CD4-positive, alpha-beta T cell treated with Interleukin-4 for 1 hour (primary cell): ENCODE measurements at places on chromosomes 2 and 18.

GRCh38 chr2:235611756-235612155 is 117.9 kb downstream of the AGAP1 start:
- no peak for DNase-seq

DNA sequence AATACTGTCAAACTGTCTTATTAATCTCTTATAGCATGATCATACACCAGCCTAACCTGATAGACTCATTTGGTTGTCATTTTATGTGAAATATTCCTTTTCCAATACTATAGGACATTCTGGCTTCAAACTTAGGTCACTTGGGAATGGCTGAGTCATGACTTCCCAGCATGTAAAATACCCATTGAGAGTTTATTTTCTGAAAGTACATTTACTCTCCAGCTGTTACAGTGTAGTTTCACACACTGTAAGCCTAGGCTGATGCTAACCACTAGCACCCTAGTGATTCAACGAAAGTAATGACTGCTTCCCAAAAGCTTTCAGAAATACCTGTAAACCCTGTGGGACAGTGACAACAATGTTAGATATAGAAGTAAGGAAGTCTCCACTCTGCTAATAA is 93.8 kb downstream of the FIGN start:
- DNase-seq, result no peak

GRCh38 chr2:217632043-217632442 is 370.8 kb downstream of the TNS1 start:
- DNase-seq, result no peak

DNA sequence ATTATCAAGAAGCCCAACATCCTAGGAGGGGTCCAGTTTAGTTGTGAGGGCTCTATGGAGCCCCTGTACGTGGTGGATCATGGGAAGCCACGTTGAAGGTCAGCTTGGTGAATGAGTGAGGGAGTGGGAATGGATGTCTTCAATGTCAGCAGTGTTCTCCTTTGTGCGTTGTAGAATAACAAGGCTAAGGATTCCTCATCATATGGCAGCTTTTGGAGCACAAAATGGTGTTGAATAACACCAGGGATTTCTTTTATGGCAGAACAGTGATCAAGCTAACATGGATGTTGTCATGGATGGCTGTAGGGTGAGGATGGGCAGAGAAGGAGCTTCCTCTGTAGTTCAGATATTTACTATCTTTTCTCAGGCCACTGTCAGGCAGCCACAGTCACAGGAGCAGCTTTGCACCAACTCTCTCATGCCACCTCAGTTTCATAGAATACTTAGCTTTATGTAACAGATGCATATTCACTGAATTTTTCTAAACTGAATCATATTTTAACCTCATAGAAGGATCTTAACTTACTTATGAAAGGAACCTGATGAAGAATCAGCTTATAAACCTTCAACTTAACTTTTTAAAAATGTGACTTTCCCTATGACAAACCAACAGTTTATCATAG is 284.5 kb upstream of the EPAS1 start:
- DNase-seq, result no peak

- no peak for DNase-seq
Measured at GRCh38 chr2:177282181-177282641, 17.7 kb upstream of the NFE2L2 start.

DNA sequence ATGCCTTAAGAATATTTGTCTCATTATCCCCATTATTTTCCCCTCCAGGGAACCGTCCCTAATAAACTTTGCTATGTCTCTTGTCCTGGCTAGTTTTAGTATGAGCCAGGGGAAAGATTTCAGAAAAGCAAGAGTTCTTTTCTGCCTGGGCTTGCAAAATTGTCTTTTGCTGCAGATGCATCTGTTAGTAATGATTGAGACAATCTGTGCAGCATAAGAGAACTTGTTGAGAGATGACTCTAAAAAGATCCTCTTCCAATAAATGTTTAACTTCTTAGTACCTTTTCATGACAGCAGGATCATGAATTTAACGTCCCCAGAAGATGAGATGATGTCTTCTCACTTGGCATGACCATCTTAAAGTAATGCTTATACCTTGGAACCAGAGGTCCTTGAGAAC is 172.5 kb upstream of the CREB1 start:
- no peak for DNase-seq

DNA sequence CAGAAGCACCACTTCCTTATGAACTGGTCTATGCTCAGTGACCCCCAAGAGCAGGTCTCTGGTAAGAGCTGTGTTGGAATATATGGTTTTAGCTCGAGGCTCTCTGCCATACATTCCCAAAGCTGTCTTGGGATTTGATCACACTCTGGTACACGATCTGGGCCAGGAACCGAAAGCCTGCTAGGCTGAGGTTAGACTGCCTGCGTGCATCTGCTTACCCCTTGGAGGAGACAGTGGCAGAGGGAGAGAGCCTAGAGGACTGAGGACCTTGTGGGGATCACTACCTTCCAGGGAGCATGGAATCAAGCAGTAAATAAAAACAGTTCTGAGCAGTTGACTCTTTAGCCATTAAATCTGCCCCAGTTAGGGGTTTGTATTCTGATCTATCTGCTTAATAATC is 63.7 kb downstream of the ZNF532 start:
- DNase-seq, result no peak

DNA sequence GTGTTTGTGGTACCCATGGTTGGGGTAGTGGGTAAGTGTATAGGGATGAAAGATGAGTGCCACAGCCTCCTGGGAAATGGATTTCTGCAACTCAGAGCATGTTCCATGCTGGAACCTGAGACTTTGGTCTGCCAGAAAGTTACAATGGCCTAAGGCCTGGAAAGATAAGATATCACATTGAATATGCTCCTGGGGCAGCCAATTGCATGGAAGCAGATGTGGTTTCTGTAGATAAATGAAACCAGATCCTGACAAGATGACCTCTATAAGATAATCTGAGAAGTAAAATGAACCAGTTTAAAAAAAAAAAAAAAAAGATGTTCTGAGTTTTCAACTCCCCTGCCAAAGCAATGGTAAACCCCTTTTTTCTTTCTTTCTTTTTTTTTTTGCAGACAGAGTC is 91.4 kb upstream of the NCK2 start:
- no peak for DNase-seq

- DNase-seq, result no peak
Measured at GRCh38 chr2:182952741-182953450, 85.4 kb downstream of the NCKAP1 start.

DNA sequence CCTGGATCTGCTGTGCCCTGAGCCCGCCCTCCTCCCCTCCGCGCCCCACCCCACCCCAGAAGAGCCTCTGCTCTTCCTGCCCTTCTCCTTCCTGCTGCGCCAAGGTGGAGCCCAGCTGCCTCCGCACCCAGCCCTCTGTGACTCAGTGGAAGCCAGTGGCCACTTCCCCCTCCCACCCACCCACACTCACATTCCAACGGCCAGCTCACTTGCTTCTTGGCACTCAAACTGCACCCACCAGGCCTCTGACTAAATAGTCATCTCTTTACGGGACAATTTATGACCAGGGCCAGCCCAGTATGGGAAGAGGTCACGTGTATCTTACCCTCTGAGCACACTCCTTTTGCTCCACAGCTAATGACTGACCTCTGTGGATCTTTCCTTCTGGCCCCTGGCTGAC is 150.4 kb upstream of the SLC1A4 start:
- no peak for DNase-seq

DNA sequence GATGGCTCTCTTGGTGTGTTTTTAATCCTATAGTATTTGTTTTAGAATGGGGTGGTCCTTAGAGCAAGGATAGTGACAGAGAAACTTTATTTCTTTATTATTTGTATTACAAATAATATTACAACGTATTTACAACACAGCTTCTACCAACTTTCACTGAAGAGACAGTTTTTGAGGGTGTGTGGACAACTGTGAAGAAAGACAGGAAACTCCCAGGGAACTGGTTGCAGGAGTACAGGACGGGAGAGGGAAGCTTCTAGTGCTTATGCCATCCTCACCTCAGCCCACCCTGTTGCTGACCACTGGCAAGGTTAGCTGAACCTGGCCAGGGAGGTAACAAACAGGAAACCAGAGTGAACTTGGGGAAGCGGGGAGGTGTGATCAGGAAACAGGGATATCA is 251.7 kb downstream of the BCL11A start:
- no peak for DNase-seq

- DNase-seq, result no peak
Measured at GRCh38 chr2:142061733-142062132, 69.1 kb downstream of the LRP1B start.

- DNase-seq, result no peak
Measured at GRCh38 chr2:168220965-168221819, 26.2 kb downstream of the STK39 start.

DNA sequence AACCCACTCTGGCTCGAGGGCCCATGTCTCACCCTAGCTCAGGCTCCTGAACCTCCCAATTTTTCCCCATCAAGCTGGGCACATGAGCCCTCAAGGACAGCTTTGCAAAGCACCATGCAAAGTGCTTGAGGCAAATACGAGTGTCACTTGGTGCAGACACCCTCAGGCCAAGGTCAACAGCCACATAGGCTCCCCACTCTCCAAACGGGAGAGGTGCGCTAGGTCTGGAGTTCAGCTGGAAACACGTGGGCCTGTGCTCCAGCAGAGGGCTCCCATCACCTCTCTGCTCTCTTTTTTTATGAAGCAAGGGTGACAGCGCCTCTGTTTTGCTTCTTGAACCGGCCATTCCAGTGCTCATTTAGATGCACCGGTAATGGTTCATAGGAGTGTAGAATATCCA is 11.9 kb upstream of the ARHGAP25 start:
- DNase-seq, result no peak

DNA sequence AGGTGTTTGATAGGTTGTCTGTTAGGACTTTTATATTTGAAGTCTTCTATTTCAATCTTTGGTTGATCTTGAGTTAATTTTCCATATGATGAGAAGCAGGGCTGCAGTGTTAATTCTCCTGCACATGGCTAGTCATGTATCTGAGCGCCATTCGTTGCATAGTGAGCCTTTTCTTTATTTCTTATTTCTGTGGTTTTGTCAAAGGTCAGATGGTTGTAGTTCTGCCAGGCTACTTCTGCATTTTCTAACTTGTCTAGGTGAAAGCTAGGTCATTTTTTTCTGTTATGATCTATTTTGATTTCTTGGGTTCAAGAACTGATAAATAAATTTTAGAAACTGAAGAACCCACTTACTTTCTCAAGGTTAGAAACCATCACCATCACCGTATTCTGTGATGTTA is 56.7 kb downstream of the CCDC74A start:
- no peak for DNase-seq

- no peak for DNase-seq
Measured at GRCh38 chr2:106343274-106343673, 124.9 kb downstream of the RGPD3 start.

DNA sequence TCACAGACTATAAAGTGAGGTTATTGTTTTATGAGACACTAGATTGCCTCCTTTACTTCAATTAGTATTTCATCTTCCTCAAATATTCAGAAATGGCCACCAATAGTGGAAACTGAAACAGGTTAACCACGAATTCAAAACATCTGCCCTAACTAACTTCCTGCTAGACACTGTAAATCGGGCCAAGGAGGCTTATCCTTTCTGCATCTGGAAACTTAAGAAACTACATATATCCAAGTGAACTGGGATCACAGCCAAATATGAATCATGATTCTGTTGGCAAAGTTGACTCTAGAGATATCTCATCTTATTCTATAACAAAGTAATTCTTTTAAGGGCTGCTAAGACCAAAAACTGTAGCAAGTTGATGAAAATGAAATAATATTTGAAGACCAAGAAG is 136.6 kb upstream of the ZC3H15 start:
- no peak for DNase-seq

DNA sequence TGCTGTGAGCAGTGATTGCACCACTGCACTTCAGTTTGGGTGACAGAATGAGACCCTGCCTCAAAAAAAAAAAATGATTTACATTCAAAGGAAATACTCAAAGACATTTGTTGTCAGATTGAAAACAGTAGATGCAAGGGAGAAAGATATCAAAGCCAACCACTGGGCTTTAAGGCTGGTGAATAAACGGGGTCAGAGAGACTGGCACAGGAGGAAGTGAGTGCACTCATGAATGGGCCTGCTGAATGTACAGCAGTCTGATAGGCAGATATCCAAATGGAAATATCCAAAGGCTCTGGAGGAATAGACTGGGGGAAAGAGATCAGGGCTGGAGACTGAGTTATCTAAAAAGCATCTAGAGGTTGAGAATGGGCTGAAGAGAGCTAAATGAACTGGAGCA is 10.9 kb downstream of the RNF125 start:
- DNase-seq, result no peak

DNA sequence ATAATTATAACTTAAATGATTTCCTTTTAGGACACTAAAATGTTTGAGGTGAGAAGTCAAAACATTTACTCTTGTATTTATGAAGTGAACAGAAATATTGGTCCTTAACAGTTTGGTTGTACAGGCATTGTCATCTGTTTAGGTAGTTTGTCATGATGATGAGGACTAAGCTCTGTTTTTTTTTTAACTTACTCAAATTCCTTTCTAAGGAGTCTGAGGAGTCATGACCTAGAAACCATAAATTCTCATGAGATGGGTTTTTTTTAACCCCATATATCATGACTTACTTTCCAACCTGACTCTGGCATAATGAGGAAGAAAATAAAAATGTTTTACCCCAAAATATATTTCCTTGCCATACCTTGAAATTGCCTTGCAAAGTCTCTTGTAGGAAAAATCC is 1176.2 kb downstream of the SUCLG1 start:
- no peak for DNase-seq

DNA sequence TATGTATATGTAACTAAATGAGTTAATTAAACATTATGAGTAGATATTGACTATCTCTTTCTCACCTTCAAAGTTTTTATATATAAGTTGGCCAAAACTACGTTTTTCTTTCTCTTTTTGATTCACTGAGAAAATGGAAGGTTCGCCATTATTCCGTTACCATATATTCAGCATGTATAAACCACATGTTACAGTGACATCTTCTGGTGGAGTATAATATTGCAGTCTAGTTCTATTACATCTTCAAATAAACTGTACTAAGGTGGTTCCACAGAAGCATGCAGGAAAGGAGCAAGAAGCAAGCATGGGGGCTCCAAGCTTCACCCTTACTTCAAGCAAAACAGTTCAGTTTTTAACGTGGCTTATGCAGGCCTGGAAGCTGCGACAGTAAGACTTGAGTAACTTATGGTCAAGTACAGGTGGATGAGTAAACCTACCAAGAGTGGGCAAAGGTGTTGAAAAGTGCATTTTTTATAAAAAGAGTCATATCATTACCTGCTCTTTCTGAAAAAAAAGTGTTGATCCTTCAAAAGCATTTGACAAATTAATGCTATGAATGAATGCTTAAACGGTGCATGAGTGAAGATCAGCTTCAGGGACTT is 129.8 kb upstream of the RAB6C start:
- no peak for DNase-seq

GRCh38 chr2:177817300-177817699 is 255.3 kb downstream of the PDE11A start:
- DNase-seq, result no peak

DNA sequence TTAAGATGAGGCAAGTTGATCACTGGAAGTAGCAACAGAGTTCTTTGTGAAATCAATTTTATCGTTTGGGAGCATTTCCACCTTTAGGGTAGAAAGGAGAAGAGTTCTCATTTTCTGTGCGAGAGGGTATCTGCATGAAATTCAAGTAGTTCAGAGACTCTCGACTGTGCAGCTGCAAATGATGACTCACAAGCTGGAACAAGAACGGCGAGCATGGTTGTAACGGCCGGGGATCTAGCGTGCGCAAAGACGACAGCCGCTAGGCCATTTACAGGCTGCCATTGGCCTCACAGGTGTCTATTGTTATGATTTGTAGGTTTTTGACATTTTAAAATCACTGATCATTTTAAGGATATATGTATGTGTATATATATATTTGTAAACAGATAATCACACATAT is 5.2 kb downstream of the KLHL29 start:
- no peak for DNase-seq
